ENCODE measurements at places on chromosomes 12 and 14. TPM values are rescaled to one million over a fixed set of nuclear protein-coding genes. Genes with fewer than 3 reads are reported as not detected.

Gene ENDOU
- 0.30 TPM for total RNA-seq

DNA sequence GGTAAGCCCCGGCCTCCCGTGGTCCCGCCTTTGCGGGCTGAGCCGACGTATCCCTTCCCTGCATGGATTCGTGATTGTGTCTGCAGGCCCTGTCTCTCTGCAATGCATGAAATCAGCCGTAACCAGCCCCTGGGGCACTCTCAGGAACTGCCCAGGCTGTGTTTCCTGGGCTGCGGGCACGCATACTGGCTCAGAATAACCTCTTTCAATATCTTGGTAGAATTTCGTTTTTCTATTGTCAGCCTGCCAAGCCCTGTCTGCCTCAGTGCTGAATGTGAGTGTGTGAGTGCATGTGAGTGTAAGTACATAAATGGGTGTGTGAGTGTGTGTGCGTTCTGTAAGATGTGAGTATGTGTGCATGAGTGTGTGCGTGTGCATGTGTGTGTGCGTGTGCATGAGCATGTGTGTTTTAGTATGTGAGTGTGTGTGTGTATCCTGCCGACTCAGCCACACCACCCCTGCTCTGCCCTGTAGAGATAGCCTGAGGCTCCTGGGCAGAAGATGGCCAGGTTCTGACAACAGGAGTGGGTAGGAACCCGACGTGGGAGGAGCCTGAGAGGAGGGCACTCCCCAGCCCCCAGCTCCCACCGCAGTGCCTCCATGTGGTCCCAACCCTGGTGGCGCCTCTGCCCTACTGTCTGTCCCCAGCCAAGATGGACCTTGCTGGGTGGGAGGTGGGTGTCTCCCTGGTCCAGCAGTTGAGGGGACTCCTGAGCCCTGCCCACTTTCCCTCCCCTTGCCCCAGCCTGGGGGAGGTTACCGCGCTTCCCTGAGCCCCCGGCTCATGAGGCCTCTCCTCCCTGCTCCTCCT, 268.8 kb downstream of the ADGRD1 start:
- DNase-seq: no peak

- no peak for DNase-seq
These were observed 117.9 kb upstream of the SFSWAP start for GRCh38 chr12:131592972-131593371.

GRCh38 chr14:69540654-69541335, 33.9 kb downstream of the CCDC177 start:
- no peak for DNase-seq

GRCh38 chr12:140162-140561, 73.6 kb downstream of the IQSEC3 start:
- no peak for DNase-seq

DNA sequence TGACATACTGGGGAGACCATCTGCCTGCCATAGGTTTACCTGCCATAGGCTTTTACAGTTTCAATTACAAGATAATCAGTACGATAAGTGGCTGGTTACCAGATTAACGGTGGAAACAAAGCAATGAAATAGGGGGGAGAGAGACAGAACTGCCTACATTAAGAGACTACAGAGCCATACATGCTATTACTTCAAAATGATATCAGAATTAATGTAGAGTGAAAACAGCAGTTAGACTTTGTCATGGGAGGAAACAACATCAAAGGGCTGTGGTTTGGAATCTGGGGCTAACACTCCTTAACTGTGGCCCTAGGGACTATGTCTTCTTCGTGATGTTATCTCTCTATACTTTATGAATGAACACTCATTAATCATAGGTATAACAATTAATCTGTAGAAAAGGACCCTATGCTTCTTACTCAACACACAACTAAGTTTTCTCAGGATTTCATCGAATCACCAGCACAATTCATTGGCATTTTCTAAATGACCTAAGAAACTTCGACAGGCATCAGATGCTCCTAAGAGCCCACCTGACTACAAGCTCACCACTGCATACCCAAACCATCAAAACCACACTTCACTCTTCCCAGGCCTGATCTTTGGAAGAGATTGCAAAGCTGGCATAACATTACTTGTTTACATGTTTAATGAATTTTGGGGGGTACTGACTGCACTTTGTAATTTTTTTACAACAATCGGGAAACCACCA, 475.6 kb upstream of the SOX5 start:
- no peak for DNase-seq

- no peak for DNase-seq
These were observed 174.1 kb upstream of the RMST start for GRCh38 chr12:97288531-97288930.

GRCh38 chr12:122753319-122753650, 661 bp downstream of the DENR start:
- no peak for DNase-seq

All from left ventricle myocardium superior (tissue), 1 donor.